NCI-H1694 treated with DMSO at 0.1 percent for 48 hours (cell line): ENCODE measurements at places on chromosomes 3 and 15.

DNA sequence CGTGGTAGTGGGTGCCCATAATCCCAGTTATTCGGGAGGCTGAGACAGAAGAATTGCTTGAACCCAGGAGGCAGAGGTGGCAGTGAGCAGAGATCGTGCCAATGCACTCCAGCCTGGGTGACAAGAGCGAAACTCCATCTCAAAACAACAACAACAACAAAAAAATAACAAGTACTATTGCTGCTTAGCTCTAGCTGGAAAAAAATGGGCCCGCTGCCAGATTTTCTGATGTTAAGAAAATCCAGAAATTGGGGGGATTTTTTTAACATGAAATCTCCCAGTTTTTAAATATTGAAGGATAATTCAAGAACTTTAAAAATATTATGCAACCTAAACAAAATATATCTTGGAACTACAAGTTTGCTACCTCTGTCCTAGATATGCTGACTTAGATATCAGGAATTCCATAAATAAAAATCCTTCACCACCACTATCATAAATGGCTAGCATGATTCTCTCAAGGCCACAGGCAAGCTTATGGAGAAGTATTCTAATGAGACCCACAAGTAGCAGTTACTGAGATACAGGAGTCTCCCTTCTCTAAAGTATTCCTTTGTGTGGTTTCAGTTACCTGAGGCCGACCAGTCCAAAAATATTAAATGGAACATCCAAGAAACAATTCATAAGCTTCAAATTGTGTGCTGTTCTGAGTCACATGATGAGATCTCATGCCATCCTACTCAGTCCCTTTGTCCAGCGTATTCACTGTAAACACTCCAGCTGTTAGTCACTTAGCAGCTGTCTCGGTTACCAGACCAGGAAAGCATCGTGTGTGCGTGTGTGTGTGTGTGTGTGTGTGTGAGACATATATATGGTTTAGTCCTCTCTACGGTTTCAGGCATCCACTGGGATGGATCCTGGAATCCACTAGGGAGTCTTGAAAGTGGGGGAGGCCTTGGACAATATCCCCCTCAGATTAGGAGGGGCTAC lies 277.2 kb downstream of the TBL1XR1 start:
- DNase-seq = no peak

DNA sequence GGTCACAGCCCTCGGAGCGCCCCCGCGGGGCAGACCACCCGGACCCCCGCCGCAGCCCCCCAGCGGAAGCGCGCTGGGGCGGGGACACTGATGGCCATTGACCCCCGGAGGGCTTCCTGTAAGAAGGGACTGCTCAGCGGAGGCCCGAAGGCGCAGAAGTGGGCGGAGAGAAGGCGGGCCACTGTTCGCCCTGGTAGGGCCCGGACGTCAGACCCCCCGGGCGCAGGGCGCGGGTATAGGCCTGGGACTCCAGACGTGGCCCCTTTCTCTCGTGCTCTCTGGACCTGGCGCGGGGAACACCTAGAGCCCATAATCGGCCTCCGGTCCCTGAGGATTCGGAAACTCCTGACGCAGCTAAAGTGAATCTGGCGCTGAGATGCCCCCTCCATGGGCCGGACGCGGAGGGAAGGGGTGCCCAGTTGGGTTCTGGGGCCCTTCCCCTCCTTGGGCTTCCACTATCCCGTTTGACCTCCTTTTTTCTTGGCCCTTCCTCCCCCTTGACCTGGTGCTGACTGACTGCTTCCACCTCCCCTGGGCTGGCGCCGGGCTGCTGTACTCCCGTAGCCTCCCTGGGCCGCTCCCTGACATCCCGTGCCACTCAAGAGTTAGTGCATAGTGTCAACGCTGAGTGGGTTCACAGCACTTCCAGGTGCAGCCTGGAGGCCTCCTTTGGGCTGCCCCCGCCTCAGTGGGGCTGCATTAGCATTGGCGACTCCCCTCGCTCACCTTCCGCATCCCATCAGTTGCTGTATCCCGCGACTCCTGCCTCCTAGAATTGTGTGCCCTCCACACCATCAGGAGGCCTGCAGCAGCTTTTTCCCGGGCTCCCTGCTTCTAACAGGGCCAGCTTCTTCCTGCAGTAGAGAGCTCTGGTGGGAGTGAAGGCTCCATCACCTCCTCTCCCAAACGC lies 694 bp downstream of the ABTB1 start:
- no peak for DNase-seq

DNA sequence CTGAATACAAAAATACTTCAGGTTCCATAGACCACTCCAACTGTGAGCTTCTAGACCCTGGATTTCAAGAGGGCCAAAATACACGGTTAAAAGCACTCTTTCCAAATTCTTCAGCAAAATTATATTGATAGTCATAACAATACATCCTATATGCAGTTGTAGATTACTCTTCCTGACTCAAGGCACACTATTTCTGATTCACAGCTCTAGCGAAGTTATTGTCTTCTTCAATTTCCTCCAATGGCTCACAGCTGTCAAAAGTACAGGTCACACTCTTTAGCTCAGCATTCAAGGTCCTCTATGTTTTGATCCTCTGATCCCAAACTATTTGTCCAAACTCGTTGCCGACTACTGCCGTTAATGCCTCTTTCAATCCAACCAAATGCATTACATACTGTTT lies 13.5 kb upstream of the CCDC80 start:
- no peak for DNase-seq

DNA sequence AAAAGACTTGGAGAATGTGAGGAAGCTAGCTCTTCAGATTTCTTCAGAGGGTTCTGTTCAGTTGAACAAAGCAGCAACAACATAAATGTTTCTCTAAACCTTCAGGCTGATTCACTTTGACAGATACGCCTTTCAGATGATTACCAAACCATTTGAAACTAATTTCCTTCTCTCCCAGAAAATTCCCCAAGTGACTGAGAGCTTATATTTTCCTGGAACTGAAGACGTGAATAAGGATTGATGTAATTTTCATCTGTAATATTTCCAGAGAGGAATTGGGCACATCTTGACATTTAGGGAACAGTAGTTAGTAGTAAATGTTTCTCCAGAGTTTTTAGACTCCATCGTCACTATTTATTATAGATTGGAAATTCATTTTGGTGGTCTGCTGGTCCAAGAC lies 108.6 kb upstream of the AADACL2 start:
- DNase-seq = no peak

DNA sequence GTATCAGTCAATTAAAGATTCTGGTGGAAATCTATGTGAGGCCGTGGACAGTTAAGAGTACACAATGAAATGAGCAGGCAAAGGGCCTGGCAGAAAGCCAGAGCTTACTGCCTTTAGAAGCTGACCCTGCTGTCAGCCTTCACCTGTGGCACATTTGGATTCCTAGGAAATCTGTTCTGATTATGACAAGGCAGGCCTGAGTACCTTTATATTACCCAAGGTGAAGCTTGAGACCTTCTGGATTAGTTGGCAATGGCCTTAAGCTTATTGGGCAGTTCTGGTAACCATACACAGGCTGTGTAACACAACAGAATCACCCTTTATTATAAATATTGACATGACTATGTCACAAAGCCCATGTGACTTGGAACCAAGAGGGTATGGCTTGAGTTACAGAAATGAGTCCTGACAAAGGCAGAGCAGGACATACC lies 43.2 kb downstream of the NBEAL2 start:
- DNase-seq = no peak

GRCh38 chr3:119602676-119603075 lies 5.0 kb downstream of the PLA1A start:
- DNase-seq = no peak

GRCh38 chr15:25246641-25247406 lies 192.0 kb downstream of the UBE3A start:
- no peak for DNase-seq

GRCh38 chr15:32733281-32733680 lies 15.5 kb downstream of the GREM1 start:
- DNase-seq = no peak

DNA sequence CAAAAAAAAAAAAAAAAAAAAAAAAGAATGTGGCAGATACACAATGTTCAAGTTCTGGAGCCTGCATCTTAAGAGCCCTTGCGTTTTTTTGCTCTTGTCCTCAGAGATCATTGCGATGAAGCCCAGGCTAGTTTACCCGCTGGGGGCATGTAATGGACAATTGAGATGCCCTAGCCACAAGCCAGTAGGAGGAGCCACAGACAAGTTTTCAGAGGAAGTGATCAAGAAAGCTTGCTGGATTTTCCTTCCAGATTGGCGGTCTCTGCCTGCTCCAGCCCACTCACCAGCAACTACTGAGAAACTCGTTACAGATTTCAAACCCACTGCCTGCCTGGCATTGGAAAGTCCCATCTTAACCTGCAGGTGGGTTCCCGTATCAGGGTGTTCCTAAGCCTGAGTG lies 192.1 kb upstream of the EOMES start:
- no peak for DNase-seq

DNA sequence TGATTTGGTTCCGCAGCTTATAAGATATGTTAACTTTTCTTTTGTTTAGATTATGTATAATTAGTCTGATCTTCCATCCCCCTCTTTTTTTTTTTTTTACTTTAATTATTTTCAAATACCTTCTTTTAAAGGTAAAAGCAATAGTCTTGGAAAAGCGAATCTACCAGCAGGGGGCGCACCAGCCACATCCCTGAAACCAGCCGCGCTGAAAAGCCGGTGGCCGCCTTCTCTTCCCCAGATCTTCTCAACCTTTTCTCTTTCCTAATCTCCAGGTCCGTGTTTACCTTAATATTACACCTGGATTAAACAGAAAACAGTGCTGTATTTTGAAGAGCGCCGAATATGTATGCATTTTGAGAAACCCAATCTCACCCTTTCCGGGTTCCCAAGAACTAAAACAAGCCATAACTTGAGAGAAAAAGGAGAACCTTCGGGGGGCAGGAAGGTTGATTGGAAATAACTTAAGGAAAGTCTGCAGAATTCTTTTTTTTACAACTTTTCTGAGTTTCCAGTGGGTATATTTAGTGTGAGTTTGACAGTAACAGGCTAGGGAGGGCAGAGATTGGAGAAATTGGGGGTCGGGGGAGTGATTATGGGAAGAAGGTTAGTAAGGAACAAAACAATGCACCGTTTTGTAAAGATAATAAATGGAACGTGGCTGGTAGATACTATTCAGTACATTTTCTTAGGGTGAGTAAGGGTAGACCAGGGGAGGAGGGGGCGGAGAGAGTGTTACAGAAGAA lies 2.0 kb upstream of the SOX2 start:
- peak; percentile 72 for DNase-seq

GRCh38 chr15:85583923-85584390 lies 203.6 kb downstream of the AKAP13 start:
- no peak for DNase-seq

- DNase-seq = no peak
Measured at GRCh38 chr3:158097081-158097592, 9.1 kb downstream of the SHOX2 start.

GRCh38 chr15:63483521-63484371 lies 20.6 kb upstream of the USP3 start:
- no peak for DNase-seq

- DNase-seq = no peak
Measured at GRCh38 chr3:45790596-45790995, 5.7 kb downstream of the SLC6A20 start.

- no peak for DNase-seq
Measured at GRCh38 chr3:28940530-28940929, 340.3 kb upstream of the RBMS3 start.

DNA sequence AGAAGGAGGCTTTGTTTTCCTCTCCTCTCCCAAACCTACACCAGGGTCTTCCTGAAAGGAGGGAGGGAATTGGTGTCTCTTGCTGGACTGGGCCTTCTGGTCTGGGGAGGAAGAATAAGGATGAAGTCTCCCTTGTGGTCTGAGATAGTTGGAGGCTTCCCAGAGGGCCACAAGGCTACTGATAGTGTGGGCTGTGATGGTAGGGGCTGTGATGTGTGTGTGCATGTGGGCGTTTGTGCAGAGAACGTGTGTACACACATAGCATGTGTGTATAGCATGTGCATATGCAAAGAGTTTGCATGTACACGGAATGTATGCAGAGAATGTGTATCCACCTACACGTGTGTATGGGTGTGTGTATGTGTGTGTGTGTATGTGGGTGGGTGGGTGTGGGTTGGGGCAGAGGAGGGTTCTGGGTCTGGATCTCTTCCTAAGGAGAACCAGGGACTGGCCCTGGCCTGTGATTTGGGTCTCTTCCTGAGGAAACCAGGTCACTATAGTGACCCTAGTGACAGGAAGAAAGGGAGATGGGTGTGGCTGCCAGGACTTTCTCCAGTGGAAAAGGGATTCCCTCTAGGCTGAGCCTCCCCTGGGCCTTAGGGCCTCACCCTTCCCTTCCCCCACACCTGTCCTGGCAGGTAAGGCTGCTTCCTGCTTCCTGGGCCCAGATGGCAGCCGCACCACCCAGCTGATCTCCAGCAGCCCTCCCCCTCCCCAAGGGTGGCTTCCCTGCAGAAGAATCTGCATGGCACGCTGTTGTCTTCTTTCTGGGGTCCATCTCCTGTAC lies 1.7 kb downstream of the FLNB start:
- no peak for DNase-seq

DNA sequence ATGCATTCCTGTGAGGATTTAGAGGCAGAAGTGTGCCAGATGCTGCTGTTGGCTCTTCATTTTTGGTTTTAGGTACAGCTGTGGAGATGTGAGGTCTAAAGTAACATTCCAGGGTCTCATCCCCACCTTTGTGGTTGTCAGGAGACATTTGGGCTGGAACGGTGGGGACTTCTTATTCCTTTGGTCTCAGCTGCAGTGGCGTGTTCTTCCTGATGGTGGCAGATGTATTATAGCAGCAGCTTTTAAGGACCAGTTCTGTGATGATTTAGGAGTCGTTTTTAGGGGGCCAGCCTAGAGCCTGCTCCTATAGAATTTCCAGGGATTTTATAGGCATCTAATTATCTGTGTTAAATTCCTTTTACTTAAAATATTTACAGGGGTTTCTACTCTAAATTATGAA lies 221.0 kb upstream of the EOMES start:
- DNase-seq = no peak

DNA sequence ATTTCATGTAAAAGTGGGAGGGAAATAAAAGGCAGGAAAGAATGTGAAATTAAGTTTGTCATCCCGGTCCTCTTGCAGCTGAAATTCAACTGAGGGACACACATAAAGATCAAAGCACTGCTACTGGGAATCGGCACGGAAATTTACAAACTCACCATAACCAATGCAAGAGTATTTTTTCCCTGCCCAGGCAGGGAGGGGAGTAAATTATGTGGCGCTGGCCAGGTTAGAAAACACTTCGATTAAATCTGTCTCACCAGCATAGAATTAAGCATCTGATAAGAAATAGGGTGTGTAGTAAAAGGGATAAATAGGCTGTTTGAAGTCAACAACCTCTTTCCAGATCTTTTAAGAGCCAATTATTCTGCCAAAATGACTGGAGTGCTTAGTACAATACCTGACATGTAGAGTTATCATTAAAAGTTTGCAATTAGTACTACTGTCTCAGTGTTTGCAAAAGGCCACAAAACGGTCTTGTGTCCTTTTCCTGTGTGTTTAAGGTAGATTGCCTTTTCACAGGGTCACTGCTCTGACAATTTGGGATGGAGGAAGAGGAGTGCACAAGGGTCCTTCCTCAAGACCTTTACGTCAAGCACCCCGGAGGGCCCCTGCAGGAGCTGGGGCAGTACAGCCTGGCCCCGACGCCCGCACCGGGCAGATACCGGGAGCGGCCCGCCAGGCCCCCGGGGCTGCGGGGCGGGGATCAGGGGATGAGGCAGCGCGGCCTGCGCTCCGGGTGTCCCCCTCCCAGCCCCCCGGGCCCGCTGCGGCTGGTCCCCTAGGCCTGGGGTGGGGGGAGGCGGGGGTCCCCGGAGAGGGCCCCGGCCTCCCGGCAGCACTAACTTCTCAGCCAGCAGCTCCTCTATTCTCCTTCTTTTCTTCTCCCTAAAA lies 651 bp downstream of the UBA3 start:
- DNase-seq = no peak

GRCh38 chr3:43054754-43055153 lies 51.1 kb downstream of the POMGNT2 start:
- DNase-seq = no peak
